Endothelial cell of coronary artery (primary cell): ENCODE measurements at places on chromosomes 1 and 21. TPM values are rescaled to one million over a fixed set of nuclear protein-coding genes. Genes with fewer than 3 reads are reported as not detected.

Gene STPG1
- total RNA-seq = 1.5 and 2.9 TPM in 2 replicates

Gene CYP4A11
- total RNA-seq = not detected in 2 replicates

Gene TRABD2B
- under 0.01 TPM in 1 of 2 replicates, not detected in the other for total RNA-seq

Gene SUMO3
- 77.2 and 91.3 TPM in 2 replicates for total RNA-seq

Gene PRR9
- not detected in 2 replicates for total RNA-seq

Gene MLLT11
- total RNA-seq = 1.8 and 4.8 TPM in 2 replicates

Gene CCDC185
- not detected in 2 replicates for total RNA-seq

Gene IL6R
- 2.9 and 3.1 TPM in 2 replicates for total RNA-seq

Gene SCMH1
- total RNA-seq = 12.4 and 15.0 TPM in 2 replicates

Gene TLCD4
- under 0.01 TPM in 2 replicates for total RNA-seq

Gene GRIK3
- not detected in 2 replicates for total RNA-seq

Gene TRPM2
- total RNA-seq = under 0.01 and 0.18 TPM in 2 replicates

Gene ARHGEF10L
- total RNA-seq = 3.5 and 9.5 TPM in 2 replicates

Gene CSRP1
- total RNA-seq = 990 and 1,113 TPM in 2 replicates

Gene TMIGD3
- 0.09 and 0.27 TPM in 2 replicates for total RNA-seq

Gene OR2T11
- total RNA-seq = not detected in 2 replicates

Gene CLCNKB
- total RNA-seq = not detected in 2 replicates

Gene IL20
- total RNA-seq = not detected in 2 replicates

Gene MRPS21
- 58.5 and 68.8 TPM in 2 replicates for total RNA-seq

Gene OLFML2B
- 0.09 and 0.28 TPM in 2 replicates for total RNA-seq

Gene LCE1A
- total RNA-seq = not detected in 2 replicates

Gene KAZN
- total RNA-seq = 0.72 and 2.0 TPM in 2 replicates

Gene KIF14
- 3.8 and 9.0 TPM in 2 replicates for total RNA-seq

Gene HSD3B2
- total RNA-seq = not detected in 2 replicates

Gene TMEM52
- total RNA-seq = 0.09 TPM in 2 replicates

Gene NTRK1
- total RNA-seq = not detected in 2 replicates
